ENCODE measurements at places on chromosomes 12 and 14.

- DNase-seq: no peak
Observed at GRCh38 chr14:103149351-103150237, 26.3 kb downstream of the TNFAIP2 start.

DNA sequence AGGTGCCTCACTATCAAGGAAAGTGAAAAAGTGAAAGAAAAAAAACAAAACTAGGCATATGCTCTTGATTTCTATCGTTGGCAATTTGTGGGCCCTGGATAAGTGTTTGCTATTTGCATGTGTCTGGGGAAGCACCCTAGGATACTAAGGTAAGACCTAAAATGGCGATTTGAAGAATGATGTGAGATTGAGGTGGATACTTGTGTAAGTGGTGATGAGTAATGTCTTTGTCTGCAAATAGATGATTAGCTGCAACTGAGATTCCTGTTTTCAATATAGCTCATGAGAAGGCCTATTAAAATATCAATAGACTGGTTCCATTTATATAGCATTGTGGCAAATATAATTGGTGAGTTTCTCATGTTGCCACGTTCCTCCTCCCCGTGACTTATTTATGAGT lies 261.7 kb downstream of the NEDD1 start:
- DNase-seq: no peak

- DNase-seq: no peak
Observed at GRCh38 chr12:77299001-77299400, 233.6 kb upstream of the E2F7 start.

- no peak for DNase-seq
Observed at GRCh38 chr12:78406213-78406612, 458.4 kb upstream of the SYT1 start.
